HS-5 (cell line): ENCODE measurements at places on chromosomes 1 and 21.
A peak's percentile ranks its signal among the peaks of the same experiment; 100 is the strongest.

DNA sequence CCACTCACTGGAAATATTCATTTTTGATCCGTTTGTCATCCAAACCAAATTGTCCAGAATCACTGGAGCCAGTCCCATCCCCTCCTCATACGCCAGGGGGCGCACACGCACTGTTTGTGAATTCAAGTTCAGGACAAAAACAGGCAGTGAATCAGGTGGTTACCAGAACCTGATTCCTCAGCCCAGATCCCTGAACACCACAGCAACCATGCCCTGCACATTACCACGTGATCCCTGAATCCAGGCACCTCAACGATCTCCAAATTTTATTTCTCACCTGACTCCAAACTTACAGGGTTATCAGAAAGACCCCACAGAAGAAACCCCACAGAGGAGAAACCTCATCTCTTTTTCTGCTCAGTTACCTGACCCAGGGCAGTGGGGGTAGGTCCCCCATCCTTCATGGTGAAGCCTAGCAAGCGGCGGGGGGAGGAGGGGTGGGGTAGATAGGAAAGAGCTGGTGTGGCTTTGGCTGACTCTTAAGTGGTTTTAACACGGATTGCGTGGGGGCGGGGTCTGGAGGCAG lies 1.4 kb upstream of the PTPRF start:
- DNase-seq = peak; percentile 87

DNA sequence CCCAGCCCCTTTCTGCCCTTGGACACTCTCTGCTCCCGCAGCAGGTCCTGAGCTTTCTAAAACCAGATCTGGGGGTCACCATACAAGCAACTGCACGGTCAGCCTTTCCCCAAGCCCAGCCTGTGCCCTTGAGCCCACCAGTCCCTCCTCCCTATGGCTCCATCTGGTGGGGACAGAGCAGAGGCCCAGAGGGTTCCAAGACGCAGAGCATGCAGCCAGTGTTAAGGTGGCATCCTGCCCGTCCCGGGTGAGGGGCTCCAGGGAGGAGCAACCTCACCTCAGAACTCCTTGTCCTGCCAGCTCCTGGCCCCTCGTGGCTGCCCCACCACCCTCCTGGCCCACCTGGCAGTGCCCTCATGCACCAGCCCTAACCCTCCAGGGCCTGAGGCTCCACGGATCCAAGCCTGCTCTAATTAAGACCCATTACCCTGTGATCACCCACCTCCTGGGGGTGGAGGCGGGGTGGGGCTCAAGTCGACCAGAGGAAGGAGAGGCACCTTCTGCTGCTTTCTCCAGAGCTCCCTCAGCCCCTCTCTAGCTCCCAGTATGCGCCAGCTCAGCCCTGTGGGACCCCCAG lies 8.5 kb downstream of the CHD5 start:
- no peak for DNase-seq

DNA sequence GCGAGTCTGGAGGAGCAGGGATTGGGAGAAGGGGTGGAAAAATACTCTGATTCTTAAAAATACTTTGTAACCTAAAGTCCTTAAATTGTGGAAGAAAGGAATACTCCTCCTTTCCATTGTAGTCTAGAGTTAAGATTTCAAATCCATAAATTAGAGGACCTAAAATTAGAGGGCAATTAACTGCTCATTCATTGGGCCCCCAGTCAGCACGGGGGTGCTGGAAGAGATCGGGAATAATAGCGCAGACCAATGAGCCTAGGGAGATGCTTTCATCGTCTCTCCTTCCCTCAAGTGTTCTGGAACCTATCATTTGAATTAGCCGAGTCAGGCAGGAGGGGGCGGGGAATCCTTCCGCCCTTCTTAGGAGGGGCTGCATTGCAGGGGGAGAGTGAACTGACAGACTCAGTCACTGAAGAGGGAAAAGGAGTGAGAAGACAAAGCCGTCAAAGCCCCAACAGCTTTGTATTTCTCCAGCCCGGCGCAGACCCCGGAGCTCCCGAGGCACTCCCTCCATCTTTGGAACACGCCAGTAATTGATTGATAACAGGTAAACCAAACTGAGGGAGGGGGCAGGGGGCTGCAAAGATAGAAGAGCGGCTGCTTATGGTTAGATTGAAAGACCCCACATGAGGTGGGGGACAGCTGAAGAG lies at the start of gene MLLT11:
MLLT11 (plus strand) TSS at position 391 of the 650 bp plus-strand sequence. CDS start 6,828 bp downstream, outside the sequence.
- DNase-seq = no peak

DNA sequence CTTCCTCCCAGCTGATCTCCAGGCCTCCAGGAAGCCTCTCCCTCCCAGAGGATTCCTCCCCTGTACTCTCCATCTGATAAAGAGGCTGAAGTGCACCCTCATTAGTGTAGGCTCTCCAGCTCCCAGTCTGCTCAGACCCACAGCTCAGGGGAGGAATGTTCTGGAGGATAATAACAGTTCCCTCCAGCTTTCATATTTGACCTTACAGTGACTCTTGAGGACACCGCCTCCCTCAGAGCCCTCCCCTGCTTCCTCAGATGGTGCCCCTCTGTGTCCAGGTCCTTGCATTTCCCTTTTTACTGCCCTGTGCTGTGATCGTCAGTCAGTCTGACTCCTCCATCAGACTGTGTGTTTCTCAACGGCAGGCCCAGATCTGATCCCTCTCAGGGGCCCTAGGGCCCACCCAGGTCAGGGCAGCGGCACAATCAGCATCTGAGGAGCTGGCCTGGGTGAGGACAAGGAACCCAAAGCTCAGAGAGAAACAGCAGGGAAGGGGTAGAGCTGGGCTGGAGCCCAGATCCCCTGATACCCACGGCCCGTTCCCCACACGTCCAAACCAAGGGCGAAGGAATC lies 1.1 kb upstream of the SHISAL2A start:
- no peak for DNase-seq

DNA sequence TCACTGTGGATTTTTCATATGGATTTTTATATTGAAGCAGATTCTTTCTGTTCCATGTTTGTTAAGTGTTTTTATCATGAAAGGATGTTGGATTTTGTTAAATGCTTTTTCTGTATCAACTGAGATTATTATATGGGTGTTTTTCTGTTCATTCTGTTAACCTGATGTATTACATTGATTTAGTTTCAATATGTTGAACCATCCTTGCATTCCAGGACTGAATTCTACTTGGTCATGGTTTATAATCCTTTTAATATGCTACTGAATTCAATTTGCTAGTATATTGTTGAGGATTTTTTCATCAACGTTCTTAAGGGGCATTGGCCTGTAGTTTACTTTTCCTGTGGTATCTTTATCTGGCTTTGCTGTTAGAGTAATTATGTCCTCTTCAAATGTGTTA lies 55.8 kb downstream of the CCDC30 start:
- no peak for DNase-seq

DNA sequence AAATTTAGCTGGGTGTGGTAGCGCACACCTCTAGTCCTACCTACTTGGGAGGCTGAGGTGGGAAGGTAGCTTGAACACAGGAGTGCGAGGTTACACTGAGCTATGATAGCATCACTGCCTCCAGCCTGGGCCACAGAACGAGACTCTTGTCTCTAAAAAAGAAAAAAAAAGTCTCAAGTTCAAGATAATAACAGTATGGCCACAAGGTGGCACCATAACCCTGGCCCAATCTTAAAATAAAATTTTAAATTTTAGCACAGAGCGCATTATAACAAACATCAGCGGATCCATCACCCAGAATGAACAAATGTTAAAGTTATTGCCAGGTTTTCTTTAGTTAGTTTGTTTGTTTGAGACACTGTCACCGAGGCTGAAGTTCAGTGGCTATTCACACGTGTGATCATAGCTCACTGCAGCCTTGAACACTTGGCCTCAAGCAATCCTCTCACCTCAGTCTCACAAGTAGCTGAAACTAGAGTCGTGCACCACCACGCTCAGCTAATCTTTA lies 2.9 kb upstream of the HTR6 start:
- no peak for DNase-seq

GRCh38 chr1:166960858-166961474 lies 14.4 kb downstream of the ILDR2 start:
- DNase-seq = no peak

DNA sequence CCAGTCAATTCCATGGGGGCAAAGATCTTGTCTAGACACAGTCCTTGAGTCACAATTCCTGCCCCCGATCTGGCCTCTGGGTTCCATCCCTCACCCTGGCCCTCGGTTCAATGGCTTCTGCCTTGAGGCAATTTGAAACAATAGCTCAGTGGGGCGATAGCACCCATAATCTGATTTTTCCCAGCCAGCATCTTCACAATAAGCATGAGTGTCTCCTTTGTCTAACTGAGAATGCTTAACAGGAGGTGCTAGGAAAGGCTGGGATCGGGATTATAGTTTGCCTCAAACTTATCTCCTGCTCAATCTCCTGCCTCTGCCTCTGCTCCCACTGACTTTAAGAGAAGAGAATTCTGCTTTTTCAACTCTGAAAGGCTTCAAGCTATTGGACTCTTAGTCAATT lies 293.9 kb upstream of the PROX1 start:
- no peak for DNase-seq

DNA sequence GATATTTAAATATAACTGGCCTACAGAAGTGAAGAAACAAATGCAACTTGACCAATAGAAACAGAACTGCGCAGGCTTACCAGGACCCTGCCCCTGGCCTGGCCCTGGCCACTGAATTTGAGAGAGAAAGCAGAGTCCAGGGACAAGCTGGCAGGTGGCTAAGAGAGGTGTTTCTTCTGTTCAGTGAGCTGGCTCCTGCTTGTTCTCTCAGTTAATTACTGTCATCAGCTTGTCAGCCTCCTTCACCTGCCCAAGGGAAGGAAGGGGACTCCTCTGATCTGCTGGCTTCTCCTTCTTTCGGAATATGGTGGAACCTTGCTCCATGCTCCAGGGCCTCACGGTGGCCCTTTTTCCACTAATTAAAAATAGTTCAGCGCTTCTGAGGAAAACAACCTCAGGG lies 388.4 kb downstream of the DISC1 start:
- no peak for DNase-seq

- DNase-seq = no peak
Observed at GRCh38 chr21:44547656-44548331, 3.5 kb downstream of the KRTAP10-2 start.

DNA sequence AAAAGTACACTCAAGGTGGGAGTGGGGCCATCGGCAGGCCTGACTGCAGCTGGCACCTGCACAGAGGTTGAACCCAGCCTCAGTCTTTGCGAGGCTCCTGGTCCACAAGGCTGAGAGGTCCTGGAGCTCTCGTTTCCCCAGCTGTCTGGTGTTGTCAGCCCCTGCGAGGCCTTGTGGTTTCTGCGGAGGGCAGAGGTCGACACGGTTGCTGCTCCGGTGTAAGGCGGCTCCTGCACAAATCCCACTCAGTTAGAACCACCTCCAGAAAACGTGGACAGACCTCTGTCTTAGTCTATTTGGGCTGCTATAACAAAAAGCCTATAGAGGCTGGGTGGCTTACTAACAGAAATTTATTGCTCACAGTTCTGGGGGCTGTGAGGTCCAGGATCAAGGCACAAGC lies 5.8 kb downstream of the KIAA1614 start:
- no peak for DNase-seq

- DNase-seq = no peak
Observed at GRCh38 chr1:206700445-206701036, 15.8 kb downstream of the MAPKAPK2 start.

GRCh38 chr1:33384040-33384812 lies 46.7 kb downstream of the PHC2 start:
- DNase-seq = no peak

DNA sequence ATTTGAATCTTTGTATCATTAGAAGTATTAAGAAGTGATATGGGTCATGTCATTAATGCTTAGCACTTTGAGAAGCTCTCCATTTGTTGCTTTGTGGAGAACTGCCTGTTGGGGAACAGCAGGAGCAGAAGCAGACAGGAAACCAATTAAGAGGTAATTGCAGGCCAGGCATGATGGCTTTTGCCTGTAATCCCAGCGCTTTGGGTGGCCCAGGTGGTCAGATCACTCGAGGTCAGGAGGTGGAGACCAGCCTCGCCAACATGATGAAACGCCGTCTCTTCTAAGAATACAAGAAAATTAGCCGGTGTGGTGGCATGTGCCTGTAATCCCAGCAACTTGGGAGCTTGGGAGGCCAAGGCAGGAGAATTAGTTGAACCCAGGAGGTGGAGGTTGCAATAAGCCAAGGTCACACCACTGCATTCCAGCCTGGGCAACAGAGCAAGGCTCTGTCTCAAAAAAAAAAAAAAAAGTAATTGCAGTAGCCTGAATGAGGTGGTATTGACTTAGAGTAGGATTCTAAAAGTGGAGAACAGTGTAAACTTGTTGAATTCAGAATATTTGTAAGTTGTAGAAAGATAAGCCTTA lies 57.8 kb upstream of the FASLG start:
- no peak for DNase-seq

DNA sequence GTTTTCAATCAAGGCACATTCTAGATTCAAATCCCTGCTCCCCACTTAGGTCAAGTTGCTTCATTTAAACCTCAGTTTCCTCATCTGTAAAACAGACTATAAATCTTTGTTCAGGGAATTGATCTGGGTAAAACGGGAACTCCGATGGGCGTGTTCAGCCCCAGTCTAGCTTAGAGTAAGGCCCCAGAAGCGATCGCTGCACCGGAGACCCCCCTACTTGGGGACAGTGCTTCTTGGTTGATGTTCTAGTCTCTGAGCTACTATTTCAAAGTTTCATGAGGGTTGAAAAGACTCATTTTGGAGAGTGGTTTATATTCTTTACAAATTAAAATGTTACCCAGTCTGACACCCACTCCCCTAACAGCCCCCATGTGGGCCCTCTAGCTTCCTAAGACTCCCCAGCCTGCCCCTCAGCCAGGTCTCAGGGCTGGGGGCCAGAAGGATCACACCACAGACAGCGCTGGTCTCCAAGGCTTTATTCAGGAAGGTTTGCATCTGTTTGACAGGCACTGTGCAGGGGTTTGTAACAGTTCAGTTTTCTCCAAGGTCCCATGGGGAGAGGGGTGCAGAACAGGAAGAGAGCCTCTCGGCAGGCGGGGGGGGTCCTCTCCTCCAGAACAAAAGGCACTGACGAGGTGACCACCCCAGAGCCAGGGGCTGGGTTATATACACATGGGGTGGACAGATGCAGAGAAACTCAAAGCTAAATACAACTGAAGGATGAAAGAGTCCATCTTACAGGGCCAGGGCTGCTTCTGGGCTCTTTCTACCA lies 82.9 kb downstream of the STUM start:
- no peak for DNase-seq

GRCh38 chr1:217133092-217133491 lies 409.9 kb upstream of the ESRRG start:
- no peak for DNase-seq

- no peak for DNase-seq
Observed at GRCh38 chr21:31781737-31782136, 49.8 kb upstream of the SCAF4 start.

- DNase-seq = no peak
Observed at GRCh38 chr1:236998546-236998945, 5.7 kb downstream of the MT1HL1 start.

- DNase-seq = no peak
Observed at GRCh38 chr1:23864801-23865542, 3.1 kb downstream of the FUCA1 start.

- DNase-seq = no peak
Observed at GRCh38 chr21:25757531-25757930, 22.8 kb downstream of the GABPA start.

DNA sequence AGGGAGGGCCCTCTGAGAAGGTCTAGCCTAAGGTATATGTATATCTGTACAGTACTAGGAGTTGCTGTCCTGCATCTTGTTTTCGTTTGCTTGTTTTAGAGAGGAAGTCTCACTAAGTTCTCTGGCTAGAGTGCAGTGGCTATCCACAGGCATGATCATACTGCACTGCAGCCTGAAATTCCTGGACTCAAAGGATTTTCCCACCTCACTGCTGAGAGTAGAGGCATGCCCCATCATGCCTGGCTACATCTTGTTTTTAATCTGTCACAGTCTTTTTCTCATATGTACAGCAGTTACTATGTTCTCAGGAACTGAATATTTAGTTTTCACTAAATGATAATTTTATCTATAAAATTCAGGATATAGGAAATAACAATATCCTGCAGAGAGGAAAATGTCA lies 15.3 kb upstream of the PYHIN1 start:
- no peak for DNase-seq
